ENCODE measurements at places on chromosomes 12 and 14.

DNA sequence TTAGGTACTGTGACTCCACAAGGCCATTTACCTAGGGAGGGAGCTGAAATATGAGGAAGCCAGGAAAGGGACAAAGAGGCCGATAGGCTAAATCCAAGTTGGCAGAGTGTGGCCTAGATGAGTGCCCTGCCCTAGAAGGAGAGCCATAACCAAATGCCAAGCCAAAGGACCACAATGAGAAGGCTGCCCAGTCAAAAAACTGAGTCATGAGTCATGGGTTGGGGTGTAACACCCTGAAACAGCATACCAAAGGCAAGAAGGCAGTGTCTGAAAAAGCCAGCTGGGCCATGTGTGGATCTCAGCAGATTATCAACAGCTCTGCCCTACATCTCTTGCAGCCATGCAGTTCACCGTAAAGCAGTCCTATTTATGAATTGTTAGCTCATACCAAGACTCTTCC lies 171.7 kb downstream of the PHLDA1 start:
- DNase-seq, result no peak

DNA sequence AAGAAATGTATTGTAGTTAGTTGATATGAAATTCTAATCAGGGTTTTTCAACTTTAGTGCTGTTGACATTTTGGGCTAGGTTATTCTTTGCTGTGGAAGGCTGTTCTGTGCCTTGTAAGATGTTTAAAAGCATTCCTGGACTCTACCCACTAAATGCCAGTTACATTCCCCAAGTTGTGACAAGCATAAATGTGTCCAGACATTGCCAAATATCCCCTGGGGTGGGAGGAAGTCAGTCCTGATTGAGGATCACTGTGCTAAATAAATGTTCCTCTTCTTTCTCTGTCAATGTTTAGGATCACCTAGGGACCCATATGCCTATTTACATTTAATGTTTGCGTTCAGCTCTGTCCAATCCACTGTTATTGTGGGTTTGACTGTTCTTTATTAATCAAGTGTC lies 268.3 kb downstream of the TMTC2 start:
- no peak for DNase-seq

GRCh38 chr12:93167331-93167730 lies 210.4 kb upstream of the NUDT4 start:
- no peak for DNase-seq

GRCh38 chr12:38490941-38491340 lies 174.4 kb downstream of the ALG10B start:
- no peak for DNase-seq

GRCh38 chr14:106530423-106531107 lies 1004.2 kb downstream of the TMEM121 start:
- no peak for DNase-seq

- no peak for DNase-seq
Measured at GRCh38 chr14:38125481-38126037, 82.1 kb upstream of the SSTR1 start.

DNA sequence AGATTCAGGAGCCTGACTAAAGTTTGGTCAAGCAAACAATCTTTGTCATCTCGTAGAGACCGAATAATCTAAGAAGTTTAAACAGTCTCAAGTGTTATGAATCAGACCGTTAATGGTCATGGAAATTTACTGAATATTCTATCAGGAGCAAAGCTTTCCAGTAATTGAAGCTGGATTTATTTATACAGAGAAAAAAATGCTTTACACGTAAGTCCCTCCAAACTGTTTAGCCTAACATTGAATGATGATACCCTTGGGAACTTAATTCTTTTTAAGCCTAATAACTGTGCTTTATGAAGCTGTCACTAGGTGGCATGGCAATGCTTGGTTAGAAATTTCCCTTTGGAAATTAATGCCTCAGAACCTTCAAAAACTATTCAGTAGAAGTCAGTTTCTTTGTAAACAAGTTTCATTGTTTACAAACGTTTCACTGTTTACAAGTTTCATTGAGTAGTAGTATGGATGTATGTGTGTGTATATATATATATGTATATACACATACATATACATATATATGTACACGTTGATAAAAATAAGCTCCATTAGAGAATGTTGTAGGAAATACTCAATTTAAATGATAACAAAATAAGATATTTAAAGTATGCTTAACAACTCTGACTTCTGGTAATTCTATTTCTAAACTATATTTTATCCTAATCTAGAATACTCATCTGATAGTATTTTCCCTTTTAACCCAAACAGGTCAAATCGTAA lies 32.1 kb downstream of the DEPDC4 start:
- DNase-seq, result peak; percentile 20

DNA sequence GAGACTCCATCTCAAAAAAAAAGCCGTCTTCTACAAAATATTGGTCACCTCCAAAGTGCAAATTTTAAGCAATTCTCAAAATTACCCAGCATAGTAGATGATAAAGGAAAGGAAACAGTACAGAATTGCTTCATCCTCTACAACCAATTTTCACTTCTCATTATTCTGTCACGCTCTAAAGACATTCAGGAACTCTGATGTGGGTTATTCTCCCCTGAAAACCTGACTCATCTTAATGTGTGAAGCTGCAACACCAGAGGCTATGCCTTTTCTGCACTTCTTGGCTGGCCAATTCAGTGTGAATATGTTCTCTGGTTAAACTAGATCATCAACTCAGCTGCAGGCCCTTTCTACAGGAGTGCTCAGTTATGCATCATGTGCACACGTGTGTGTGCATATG lies 11.0 kb downstream of the PTGER2 start:
- DNase-seq, result no peak

DNA sequence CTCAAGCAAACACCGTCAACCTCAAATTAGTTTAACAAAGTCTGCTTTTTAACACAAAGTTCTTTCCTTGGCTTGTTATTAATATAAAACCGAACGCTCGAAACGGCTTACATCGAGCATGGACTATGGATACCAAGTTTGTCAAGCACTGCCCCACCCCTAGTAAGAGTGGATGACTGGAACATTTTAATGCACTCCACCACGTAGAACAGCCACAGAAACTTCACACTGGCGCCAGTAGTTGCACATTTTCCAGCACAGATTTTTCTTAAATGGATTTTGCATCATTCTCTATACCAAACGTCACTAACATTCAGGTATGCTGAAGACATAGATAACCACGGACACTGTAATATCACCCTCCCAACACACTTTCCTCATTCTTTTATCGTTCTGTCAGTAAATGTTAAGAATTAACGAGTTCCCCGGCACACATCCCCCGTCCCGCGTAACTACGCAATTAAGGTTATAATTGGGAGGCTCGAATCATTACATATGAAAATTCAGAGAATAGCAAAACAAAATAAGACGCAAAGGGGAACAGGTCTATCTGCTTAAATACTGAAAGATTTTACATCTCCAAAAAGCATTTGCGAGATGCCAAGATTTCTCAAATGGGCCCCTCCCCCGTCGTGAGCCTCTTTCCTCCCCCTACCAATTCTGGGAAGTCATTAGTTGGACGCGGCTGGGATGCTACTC lies 990 bp downstream of the FERMT2 start:
- peak; percentile 30 for DNase-seq

DNA sequence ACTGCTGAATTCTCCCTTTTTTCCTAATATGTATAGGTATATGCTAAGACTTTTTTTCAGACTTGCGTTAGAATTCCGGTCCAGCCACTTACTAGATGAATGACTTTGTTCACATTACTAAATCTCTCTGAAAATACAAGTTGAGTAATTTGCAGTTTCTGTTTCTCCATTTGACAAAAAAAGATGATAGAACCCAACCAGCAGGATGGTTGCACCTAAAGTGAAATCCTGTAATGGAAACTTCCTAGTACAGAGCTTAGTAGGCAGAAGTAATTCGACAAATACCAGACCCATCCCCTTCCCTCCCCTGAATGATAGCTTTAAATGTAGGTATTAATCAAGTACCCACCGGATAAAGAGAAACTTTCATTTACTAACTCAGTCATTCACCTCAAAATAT lies 113.6 kb upstream of the RAP1B start:
- DNase-seq, result no peak

DNA sequence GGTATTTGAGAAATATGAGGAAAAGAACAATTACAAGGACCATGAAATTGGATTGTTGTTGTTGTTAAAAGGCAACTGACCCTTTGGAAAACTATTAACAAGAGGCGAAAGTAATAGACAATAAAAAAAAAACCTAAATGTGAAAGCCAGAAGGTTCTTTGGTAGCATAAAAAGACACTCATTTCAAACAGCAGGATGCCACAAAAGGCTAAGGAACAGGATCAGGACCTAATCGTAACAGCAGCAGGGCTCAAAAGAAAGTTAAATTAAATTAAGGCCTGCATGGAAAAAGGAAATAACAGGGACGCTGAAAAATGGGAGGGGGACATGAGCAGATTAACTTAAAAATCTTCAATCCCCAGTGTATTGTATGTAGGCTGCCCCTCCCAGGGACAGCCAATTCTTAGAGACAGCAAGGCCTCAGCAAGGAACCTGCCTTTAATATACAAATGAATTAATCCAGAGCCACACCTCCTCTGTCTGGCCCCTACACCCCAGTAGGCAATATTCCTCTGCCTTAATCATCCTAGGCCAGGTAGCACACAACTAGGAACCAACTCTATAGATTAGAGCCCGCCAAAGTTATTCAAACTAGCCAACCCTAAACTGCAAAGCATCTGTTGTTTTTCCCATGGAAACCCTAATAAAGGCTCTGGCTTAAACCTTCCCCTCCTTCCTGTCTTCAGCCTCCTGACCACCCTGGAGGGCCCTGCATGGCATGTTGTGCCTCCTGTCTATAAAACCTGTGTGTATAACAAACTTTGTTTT lies 28.4 kb upstream of the AP4S1 start:
- no peak for DNase-seq

DNA sequence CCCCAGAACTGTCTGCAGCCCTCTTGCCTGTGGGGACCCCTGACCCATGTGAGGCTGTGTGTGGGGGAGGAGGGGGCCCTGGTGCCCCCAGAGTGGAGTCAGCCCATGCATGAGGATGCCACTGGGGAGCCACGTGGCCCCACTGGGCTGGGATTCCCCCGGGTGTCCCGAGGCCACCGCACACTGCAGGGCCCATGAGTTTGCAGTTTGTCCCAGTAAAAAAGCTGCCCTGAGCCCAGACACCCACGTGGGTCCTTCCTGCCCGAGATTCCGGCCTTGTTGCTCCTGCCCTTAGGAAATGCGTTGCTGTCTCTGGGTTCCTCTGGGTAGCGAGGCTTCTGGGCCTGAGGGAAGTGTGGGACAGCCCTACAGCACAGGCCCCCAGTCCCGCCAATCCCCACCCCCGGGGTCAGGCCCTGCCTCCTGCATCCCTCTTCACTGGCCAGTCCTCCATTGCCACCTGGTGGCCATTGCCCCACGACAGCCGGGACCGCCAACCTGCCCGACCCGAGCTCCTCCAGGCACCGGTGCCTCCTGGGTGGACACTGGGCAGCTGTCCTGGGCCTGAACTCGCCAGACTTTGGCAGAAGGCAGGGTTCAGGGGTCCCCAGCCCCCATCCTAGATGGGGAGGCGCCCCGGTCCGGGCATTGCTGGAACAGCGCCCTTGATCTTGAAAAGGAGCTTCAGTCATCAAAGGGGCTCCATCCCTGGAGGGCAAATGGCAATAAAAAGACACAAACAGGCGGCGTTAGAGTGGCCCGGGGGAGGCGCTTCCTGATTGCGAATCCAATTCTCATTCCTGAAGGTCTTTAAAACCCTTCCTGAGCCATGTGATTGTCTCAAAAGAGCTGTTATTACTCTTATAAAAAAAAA lies 15.6 kb upstream of the C14orf180 start:
- DNase-seq, result peak; percentile 95

DNA sequence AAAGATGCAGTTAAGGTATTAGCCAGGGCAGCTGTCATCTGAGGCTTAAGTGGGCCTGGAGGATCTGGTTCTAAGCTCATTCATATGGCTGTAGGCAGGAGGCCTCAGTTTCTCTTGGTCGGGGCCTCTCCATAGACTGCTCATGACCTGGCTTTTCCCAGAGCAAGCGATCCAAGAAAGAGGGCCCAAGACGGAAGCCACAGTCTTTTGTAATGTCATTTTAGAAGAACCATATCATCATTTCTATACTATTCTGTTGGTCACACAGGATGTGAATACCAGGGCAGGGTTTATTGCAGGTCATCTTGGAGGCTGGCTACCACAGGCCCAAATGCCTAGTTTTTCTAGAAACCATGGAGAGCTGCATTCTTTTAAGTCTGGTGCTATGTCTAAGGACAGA lies 47.7 kb downstream of the GNG2 start:
- DNase-seq, result no peak

- no peak for DNase-seq
Measured at GRCh38 chr12:40583743-40584142, 108.5 kb upstream of the CNTN1 start.

- DNase-seq, result no peak
Measured at GRCh38 chr12:57527184-57527583, 4.6 kb downstream of the MBD6 start.

GRCh38 chr12:52148464-52149181 lies 43.2 kb downstream of the KRT80 start:
- DNase-seq, result no peak

DNA sequence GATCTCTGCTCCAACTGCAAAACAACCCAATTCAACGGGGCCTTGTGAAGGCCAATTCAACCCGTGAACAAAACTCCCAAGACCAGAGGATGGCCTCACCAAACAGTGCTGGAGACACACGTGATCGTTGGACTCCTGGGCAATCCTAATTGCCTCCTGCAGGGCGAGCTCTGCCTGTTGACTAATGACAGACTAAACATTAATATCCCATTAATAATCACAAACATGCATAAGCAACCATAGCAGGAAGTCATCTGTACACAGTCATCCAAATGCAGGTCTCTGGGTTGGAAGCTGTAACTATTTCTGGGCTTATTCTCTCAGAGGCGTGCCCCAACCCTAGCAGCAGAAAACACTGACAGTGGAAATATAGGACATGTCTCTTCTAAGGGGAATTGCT lies 21.0 kb downstream of the ANAPC5 start:
- DNase-seq, result no peak

- DNase-seq, result no peak
Measured at GRCh38 chr14:58887931-58888330, 250.2 kb downstream of the DACT1 start.

DNA sequence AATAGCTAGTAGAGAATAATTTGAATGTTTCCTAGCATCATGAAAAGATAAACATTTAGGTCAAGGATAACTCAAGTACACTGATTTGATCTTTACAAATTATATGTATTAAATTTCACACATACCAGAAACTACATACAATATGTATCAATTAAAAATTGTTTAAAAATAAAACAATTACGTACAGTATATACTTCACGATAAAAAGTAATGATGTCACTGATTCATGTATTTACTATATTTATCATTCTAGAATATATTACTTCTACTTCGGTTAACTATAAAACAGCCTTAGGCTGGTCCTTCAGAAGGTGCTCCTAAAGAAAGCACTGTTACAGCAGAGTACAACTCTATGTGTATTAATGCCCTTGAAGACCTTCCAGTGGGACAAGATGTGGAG lies 11.5 kb downstream of the RBM23 start:
- no peak for DNase-seq

Data from HuH-7 (cell line).